Tongue (tissue), 3 donors: ENCODE measurements at places on chromosomes 12 and 14. TPM values are rescaled to one million over a fixed set of nuclear protein-coding genes. Genes with fewer than 3 reads are reported as not detected.

Gene B4GALNT1
- 3.3 TPM for total RNA-seq

Gene NUAK1
- 31.5 TPM for total RNA-seq

Gene RNF212B
- total RNA-seq: not detected

Gene SLC15A4
- 72.7 TPM for total RNA-seq

Gene TSPAN19
- not detected for total RNA-seq

Gene RNASE3
- total RNA-seq: not detected

Gene HECTD1
- total RNA-seq: 332 TPM

Gene C12orf50
- not detected for total RNA-seq

Gene SSPN
- total RNA-seq: 177 TPM

Gene ANKRD33
- not detected for total RNA-seq

Gene PTGDR
- total RNA-seq: 0.51 TPM

Gene PDE3A
- total RNA-seq: 25.8 TPM
